ENCODE measurements at places on chromosomes 7 and 10.

DNA sequence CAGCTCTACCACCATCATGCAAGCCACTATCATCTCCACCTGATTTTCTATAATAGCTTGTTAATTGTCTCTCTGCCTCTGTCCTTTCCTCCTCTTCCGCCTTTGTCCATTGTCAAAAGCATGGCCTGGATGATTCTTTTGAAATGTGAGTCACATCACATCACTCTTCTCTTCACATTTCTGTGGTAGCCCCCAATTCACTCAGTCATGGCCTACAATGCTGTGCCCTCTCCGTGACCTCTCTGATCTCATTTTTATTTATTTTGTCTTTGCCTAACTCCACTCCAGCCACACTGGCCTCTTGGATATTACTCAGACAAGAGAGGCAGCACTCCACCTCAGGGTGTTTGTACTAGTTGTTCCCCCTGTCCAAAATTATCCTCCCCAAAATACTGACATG, 4.9 kb upstream of the ABCB4 start:
- no peak for DNase-seq

- DNase-seq, result no peak
Observed at GRCh38 chr7:4931943-4932342, 27.0 kb downstream of the MMD2 start.

DNA sequence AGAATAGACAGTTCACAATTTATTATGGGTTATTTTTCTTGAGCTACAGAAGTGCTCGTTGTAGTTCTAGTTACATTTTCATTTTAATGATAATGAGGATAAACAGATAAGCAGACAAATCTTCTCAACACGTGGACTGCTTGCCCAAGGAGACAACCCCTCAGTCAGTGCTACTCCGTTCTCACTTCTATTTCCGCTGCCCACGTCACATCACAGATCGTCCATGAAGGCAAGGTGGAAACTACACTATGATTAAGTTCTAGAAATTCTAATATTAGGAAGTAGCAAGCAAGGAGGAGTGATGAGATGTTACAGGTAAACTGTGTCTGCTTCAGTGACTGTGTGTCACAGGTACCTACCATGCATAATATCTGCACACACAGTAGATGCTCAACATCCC, 210.5 kb downstream of the CHCHD3 start:
- DNase-seq, result no peak

GRCh38 chr10:102418622-102419268, at the start of gene PSD:
Gene PSD (minus strand): TSS chr10:102418785. CDS start chr10:102417038, 1,747 bp downstream.
- DNase-seq, result no peak

DNA sequence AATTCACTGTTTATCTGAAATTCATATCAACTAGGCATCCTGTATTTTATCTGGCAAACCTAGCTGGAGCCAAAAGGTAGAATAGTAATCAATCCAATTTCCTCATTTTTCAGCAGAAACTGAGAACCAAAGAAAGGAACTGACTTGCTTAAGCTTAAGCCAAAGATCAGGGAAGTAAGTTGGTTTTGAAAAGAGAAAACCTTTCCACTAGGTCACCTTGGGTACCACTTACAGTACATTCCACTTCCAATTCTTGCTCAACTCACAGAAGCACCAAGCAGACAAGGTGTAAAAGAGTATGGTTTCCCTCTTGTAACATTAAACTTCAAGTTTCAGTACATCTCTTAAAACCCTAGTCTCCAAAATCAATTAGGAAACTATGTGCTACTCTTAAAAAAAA, 79.6 kb downstream of the ZFAND4 start:
- DNase-seq, result no peak

GRCh38 chr7:32937344-32938174, 19.7 kb upstream of the FKBP9 start:
- DNase-seq, result no peak

- no peak for DNase-seq
Observed at GRCh38 chr10:68813559-68813958, 13.8 kb upstream of the STOX1 start.

- DNase-seq, result no peak
Observed at GRCh38 chr7:39504963-39505362, 61.2 kb upstream of the YAE1 start.

GRCh38 chr10:103553743-103554487, 60.4 kb downstream of the NEURL1 start:
- DNase-seq, result peak; percentile 27

- DNase-seq, result no peak
Observed at GRCh38 chr7:43784030-43784584, 25.6 kb downstream of the BLVRA start.

- DNase-seq, result peak; percentile 75
Observed at GRCh38 chr7:99392659-99393354, 15.6 kb downstream of the PDAP1 start.

GRCh38 chr10:132205650-132206376, 19.1 kb downstream of the DPYSL4 start:
- no peak for DNase-seq

- DNase-seq, result no peak
Observed at GRCh38 chr10:62095181-62096122, 173.2 kb downstream of the RTKN2 start.

- no peak for DNase-seq
Observed at GRCh38 chr10:3229815-3230214, 57.2 kb upstream of the PITRM1 start.

- no peak for DNase-seq
Observed at GRCh38 chr10:122258136-122259074, 12.7 kb upstream of the BTBD16 start.

DNA sequence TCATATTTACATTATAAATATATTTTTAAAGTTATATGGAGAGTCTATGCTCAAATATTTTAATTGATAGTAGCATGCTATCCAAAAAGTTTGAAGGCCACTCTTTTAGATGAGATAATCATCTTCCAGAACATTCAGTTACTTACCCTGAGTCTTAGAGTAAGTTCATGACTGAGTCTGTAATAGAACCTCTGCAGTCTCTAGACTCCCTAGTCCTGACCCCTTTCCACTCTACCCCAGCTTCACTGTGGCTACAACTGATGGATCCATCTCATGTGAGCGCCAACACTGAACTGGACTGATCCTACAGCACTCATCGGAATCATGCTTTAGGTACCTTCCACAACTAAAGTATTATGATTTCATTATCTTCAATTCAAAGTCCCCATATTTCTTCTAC, 10.1 kb downstream of the HACD1 start:
- DNase-seq, result no peak

DNA sequence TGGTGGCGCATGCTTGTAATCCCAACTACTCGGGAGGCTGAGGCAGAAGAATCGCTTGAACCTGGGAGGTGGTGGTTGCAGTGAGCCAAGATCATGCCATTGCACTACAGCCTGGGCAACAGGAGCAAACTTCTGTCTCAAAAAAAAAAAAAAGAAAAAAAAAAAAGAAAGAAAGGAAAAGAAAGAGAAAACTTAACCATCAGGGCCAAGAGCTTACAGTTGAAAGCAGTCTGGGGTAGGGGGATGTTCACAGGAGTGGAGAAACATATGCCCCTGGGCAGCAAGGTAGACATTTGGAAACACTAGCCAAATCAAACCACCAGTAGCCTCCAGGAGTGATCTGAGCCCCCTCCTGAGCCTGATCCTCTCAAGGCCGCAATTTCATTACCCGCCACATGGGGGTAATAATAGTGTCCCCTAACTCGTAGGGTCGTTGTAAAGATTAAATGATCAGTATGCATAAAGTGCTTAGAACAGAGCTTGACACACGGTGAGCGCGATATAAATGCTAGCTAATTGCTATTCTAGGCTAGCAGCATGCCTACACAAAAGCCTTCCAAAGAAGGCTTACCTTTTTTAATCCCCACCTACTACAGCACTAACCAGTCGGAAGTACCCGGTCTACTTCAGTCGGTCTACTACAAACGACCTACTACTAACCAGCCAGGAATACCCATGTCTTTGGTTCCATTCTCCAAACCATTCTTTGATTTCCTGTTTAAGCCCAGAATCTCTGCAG, 274.3 kb upstream of the NEBL start:
- DNase-seq, result no peak

DNA sequence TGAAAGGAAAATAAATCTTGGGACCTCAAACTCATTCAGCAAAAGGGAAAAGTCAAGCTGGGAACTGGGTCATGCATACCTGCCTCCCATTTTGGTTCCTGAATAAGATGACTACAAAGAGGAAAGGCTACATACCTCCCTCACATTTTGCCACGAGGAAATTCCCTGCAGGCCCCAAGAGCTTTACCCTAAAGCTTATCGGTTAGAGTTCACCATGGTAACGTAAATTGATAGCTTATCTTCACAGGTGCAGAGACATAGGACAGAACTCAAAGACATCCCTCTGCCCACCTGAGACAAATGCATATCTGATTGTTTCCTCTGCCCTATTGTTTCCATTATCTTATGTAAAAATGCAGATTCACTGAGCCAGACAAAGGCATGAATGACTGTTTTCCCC, 31.5 kb upstream of the GRB10 start:
- DNase-seq, result no peak

DNA sequence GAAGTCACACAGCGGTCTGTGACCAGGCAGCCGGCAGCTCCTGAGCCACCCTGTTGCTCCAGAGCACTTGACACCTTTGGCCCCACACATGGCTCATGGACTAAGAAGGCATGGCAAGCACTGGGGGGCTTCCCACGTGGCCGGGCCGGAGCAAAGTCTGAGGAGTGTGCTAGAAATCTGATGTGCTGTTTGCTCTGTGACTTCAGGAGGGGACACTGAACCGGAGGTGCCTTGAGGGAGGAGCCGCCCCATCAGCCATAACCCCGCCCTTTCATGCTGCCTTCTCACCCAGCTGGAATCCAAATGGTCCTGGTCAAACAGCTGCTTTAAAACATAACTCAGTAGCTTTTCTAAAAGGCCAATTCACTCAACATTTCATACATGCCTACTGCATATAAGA, 33.5 kb downstream of the PROSER2 start:
- no peak for DNase-seq

DNA sequence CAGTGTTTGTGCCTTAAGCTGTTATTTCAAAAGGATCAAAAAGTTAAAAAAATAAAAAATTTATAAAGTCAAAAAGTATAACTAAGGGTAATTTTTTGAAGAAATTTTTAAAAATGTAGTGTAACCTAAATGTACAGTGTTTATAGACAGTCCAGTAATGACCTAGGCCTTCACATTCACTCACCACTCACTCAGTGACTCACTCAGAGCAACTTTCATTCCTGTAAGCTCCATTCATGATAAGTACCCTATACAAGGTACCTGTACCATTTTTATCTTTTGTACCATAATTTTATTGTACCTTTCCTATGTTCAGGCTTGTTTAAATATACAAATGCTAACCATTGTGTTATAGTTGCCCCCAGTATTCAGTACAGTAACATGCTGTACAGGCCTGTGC, 21.5 kb downstream of the DNAJC9 start:
- no peak for DNase-seq

DNA sequence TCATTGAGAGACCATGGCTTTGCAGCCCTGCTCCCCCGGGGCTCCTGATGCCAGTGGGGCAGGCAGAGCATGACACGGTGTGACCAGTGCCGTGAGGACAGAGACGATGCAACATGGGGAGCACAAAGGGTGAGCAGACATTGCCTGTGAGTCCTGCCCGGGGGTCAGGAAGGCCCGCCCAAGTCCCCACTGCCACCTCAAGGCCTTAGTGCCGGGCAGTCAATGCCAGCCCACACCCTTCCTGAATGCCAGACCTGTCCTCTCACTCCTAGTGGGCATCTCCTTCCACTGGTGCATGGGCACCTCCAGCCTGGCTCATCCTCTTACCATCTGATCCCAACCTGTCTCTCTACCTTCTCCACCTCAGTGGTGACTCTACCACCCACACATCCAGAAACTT, 157.9 kb upstream of the ZMIZ1 start:
- DNase-seq, result no peak

DNA sequence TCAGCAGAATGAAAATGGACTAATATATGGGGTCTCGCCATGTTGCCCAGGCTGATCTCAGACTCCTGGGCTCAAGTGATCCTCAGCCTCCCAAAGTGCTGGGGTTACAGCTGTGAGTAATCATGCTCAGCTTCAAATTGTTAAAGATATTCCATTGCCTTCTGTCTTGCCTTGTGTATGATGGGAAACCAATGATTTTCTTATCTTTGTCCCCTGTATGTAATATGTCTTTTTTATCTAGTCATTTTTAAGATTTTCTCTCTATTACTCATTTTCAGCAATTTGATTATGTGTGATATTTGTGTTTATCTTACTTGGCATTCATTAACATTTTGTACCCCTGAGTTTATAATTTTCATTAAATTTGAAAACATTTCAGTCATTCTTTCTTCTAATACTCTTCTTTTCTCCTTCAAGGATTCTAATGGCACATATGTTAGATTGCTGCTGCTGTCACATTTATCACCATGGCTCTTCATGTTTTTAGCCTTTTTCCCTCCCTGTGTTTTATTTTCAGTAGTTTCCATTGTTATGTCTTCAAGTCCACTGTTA, 12.6 kb downstream of the LYZL1 start:
- no peak for DNase-seq

- no peak for DNase-seq
Observed at GRCh38 chr10:132624847-132625471, 87.4 kb downstream of the INPP5A start.

DNA sequence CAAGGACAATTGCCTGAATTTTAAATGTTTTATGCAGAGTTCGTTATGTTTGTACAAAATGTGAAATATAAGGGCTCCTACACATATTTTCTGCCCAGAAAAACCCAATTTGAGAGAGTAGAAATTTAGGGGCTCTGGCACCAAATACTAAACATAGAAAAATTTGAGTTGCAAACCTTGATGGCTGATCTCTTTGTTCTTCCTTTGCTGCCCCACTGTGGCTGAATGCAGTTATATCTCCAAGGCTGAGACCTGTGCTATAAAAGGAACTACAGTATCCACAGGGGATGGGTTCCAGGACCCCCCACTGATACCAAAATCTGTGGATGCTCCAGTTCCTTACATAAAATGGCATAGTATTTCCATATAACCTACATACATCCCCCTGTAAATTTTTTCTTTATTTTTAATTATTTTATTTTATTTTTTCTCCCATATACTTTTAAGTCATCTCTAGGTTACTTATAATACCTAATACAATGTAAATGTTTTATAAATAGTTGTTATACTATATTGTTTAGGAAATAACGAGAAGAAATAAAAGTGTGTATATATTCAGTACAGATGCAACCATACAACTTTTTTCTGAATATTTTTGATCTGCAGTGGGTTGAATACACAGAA, 22.5 kb downstream of the CFAP43 start:
- DNase-seq, result no peak

- no peak for DNase-seq
Observed at GRCh38 chr10:28890121-28890950, 213.0 kb downstream of the BAMBI start.

All from stimulated activated CD8-positive, alpha-beta memory T cell treated with anti-CD3 and anti-CD28 coated beads, Interleukin-4, amount 100 ng/mL, for 24 hours (primary cell).